ENCODE measurements at places on chromosomes 4 and X.

GRCh38 chr4:76718831-76719230 is 179.1 kb downstream of the SOWAHB start:
- DNase-seq, result no peak

- peak; percentile 50 for DNase-seq
Measured at GRCh38 chr4:988726-989721, 2.2 kb downstream of the IDUA start.

GRCh38 chr4:152591876-152592275 is 56.0 kb upstream of the FBXW7 start:
- DNase-seq, result no peak

DNA sequence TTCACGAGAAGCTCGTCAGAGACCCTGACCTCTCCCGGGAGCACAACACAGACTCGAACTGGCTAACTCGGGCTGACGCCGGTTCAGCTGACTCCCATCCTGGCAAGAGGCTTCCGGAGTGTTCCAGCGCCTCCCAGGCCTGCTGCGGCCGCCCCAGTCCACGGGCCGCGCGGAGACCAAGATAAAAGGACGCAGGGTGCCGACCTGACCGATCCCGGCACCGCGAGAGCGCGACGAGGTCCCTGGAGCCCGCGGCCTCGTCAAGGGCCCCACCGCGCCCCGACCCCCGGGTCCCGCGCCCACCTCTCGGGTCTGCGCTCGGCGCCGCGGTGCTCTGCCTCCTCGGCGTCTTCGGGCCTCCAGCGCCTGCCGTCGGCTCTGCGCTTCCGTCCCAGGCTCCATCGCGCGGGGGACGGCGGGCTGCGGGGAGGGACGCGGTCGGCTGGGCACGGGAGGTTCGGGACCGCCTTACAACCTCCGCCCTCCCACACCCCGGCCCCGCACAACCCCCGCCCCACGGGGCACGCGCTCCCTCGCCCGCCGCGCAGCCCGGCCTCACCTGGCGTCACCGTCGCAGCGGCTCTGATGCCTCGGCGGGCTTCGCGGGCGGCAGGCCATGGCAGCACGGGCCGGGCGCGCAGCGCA is 426 bp downstream of the SLBP start:
- peak; percentile 72 for DNase-seq

DNA sequence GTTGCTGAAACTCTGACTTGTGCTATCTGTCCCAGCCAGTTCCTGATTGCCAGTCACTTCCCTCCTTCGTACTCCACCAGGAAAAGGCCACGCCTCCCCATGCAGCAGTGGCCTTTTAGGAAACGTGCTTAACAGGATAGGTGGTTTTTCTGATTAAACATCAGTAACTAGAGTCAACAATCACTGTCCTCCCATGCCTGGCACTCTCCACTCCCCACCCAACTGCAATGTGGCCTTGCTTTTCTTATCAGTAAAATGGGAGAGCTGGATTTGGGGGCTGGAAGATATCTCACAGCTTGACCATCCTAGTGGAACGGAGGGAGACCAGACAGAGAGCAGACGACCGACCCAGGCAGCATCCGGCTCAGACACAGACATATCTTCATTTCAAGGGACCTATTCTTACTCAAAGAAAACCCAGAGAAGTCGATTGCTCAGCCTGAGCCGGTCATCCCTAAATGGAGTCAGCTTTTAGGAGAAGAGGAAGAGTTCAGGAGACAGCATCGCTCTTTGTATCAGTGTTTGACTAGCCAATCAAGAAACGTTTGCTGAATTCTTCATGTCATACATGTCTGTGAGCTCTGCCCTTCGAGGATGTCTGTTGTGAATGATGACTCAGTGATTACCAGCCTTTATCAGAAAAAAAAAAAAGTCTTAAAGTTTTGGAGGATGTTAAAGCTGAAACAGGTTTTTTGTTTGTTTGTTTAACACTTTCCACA is 12.7 kb upstream of the UBA6 start:
- DNase-seq, result no peak
